T-cell (primary cell): ENCODE measurements at places on chromosomes 5 and 9. TPM values are rescaled to one million over a fixed set of nuclear protein-coding genes. Genes with fewer than 3 reads are reported as not detected.

- H3K4me3 ChIP-seq = no peak overlapping the region
- H3K36me3 ChIP-seq = no peaks in the 10 kb centered on the region
- no peaks in the 10 kb centered on the region for H3K27me3 ChIP-seq
- H3K27ac ChIP-seq = no peak overlapping the region
- H3K4me1 ChIP-seq = no peaks in the 10 kb centered on the region
These were observed 19.1 kb downstream of the CYLC2 start for GRCh38 chr9:103014242-103014641.

DNA sequence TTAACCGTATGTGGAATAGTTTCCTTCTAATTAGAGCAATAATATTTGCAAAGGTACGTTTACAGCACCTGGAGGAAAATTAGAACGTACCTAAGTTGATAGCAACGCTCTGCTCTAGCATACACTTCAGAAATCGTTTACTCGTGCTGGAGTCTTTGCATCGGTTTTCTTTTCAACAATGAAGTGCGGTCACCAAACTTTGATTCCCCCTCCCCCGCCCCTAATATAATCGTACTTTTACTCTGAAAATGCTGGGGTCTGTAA is 506 bp downstream of the ADAMTS19 start:
- H3K36me3 ChIP-seq = no peaks in the 10 kb centered on the region
- DNase-seq = no peak
- H3K4me3 ChIP-seq = peak overlapping the region; percentile 47
- no peaks in the 10 kb centered on the region for H3K4me1 ChIP-seq

DNA sequence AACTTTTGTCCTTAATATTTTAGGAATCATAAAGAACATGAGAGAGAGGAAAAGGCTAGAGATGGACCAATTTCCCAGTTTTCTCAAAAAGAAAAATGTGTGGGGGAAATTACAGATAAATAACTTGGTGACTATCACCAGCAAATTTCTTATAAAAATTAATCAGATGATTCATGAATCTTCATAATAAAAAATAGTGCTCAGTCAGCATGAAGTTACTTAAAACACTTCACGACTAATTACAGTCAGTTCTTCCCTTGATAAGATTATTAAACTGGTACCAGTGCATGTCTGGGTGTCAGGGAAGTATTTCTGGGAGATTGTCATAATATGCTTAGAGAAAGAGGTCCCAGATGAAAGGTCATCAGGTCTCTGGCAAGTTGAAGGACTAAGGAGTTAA is 133.0 kb downstream of the SNCAIP start:
- H3K4me3 ChIP-seq = no peak overlapping the region
- H3K36me3 ChIP-seq = no peaks in the 10 kb centered on the region
- DNase-seq = no peak
- H3K27me3 ChIP-seq = no peaks in the 10 kb centered on the region
- no peaks in the 10 kb centered on the region for H3K4me1 ChIP-seq
- H3K27ac ChIP-seq = no peak overlapping the region

DNA sequence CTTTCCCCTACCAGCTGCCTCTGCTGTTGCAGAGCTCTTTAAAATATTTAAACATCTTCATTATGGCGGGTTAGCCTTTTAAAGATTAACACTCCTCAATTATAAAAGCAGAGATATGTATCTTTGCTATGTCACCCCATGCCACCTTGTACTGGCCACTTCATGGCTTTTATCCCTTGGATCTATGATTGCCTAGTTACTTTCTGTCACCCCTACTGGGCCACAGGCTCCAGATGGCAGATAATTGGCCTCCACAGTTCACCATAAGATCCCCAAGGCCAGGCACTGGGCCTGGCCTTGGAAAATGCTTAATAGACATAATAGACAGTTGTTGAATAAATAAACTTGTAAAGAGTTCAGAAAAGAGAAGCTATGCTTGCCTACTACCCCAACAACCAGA is 142.0 kb upstream of the SHB start:
- no peak overlapping the region for H3K4me3 ChIP-seq
- H3K36me3 ChIP-seq = no peaks in the 10 kb centered on the region
- DNase-seq = no peak
- no peaks in the 10 kb centered on the region for H3K4me1 ChIP-seq
- H3K27ac ChIP-seq = no peak overlapping the region

- no peaks in the 10 kb centered on the region for H3K36me3 ChIP-seq
- no peak overlapping the region for H3K27ac ChIP-seq
- no peaks in the 10 kb centered on the region for H3K4me1 ChIP-seq
- DNase-seq = no peak
These were observed 23.1 kb downstream of the NIM1K start for GRCh38 chr5:43215073-43215631.

GRCh38 chr5:65382582-65382981 is 99.1 kb downstream of the ADAMTS6 start:
- no peaks in the 10 kb centered on the region for H3K36me3 ChIP-seq
- H3K4me3 ChIP-seq = no peak overlapping the region
- DNase-seq = no peak
- H3K4me1 ChIP-seq = no peaks in the 10 kb centered on the region
- no peak overlapping the region for H3K27ac ChIP-seq

DNA sequence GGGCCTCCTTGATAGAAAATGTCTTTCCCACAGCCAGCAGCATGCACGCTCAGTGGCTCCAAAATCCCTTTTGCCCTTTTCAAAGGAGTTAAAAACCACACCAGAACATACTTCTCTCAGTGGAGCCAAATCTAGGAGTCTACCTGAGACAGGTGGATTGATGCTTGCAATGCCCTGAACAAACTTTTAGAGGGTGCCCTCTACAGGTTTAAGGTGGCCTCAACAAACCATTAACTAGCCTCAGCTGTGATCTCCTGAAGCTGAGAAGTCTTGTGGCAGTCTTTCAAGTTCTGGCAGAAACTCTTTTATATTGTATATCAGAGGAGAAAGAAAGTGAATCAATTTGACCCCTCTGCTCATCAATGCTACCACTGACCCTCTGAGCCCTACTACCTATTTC is 125.4 kb downstream of the MED27 start:
- H3K4me1 ChIP-seq = no peaks in the 10 kb centered on the region
- H3K36me3 ChIP-seq = no peaks in the 10 kb centered on the region
- H3K27me3 ChIP-seq = no peaks in the 10 kb centered on the region
- H3K4me3 ChIP-seq = no peak overlapping the region

- no peaks in the 10 kb centered on the region for H3K27me3 ChIP-seq
- no peak overlapping the region for H3K27ac ChIP-seq
- H3K4me1 ChIP-seq = no peaks in the 10 kb centered on the region
- DNase-seq = no peak
- H3K4me3 ChIP-seq = no peak overlapping the region
These were observed 9.7 kb upstream of the OBP2A start for GRCh38 chr9:135536216-135536615.

DNA sequence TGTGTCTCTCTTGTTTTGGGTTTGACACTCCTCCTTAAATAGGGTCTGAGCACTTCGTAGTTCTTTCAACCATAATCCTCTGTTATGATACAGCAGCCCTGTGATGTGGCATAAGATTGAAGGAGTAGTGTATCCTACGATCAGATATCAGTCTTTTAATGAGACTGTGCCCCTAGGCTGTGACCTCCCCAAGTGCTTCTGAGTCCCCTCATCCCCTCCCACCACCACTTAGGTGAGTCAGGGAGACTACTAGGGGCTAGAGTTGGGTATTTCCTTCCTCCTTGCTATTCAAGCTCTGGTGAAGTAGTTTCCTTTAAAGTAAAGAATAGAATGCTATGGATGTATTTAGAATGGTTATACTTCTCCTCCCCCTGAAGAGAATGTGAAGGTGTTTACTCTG is 637.2 kb upstream of the GRAMD2B start:
- H3K27me3 ChIP-seq = no peaks in the 10 kb centered on the region
- no peak for DNase-seq
- no peak overlapping the region for H3K4me3 ChIP-seq

- H3K27ac ChIP-seq = no peak overlapping the region
- DNase-seq = no peak
These were observed 36.0 kb upstream of the PITX1 start for GRCh38 chr5:135069895-135070657.

DNA sequence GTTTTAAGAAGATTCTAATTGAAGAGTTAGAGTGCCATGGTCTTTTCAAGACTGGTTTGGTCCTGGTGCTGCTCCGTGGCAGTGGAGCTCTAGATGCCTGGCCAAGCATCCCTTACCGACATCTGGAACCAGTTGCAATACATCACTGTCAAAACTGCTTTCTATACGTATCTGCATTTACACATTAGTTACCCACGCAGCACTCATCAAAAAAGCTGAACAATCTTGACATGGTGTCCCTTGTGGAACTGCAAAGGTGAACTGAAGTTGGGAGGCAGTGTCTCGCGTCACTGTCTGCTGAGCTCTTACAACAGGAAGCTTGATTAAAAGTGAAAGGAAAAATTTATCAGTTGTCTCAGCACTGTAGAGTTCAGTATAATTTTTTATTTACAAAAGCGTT is 82.6 kb downstream of the PBX3 start:
- peak overlapping the region; percentile 76 for H3K27ac ChIP-seq
- H3K4me3 ChIP-seq = peak overlapping the region; percentile 67
- no peaks in the 10 kb centered on the region for H3K36me3 ChIP-seq
- peaks cover 6% of the 10 kb centered on the region for H3K4me1 ChIP-seq

DNA sequence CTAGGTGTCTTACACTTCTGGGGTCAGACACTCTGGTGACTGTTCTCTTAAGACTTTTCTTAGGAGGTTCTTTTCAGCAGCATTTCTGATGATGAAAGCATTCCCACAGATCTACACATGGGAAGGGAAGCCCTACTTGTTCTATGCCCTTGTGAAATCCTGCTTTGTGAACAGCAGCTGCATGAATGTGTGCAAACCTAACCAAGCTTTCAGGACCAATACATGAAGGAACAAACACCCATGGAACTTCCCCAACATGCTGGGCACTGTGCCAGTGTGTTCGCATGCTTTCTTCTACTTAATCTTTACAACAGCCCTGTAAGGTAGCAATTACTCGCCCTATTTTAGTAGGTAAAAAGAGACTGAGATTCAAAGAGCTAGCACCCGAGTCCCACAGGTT is 439.9 kb upstream of the KLF4 start:
- H3K36me3 ChIP-seq = no peaks in the 10 kb centered on the region

GRCh38 chr5:60297658-60298057 is 402.3 kb downstream of the DEPDC1B start:
- H3K27me3 ChIP-seq = no peaks in the 10 kb centered on the region
- no peaks in the 10 kb centered on the region for H3K36me3 ChIP-seq
- H3K4me3 ChIP-seq = no peak overlapping the region
- no peak overlapping the region for H3K27ac ChIP-seq
- no peak for DNase-seq
- no peaks in the 10 kb centered on the region for H3K4me1 ChIP-seq

DNA sequence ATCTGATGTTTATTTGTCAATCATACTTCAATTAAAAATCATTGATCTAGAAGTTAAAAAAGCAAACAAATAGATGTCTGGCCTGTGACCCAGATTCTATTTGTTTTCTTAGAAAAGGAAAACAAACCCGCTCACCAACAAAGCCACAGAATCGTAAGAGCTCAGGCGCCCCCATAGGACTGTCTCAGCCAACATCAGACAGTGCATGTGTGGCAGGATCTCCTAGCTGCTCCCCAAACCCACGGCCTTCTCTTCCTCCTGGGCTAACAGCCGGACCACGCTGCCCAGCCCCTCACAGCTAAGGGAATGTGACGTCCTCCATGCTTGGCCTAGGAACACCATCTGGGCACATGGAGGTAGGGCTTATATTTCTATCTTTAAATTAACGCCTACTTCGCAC is 19.4 kb downstream of the OR2Y1 start:
- no peaks in the 10 kb centered on the region for H3K36me3 ChIP-seq
- DNase-seq = no peak
- H3K4me1 ChIP-seq = peaks cover 4% of the 10 kb centered on the region
- no peak overlapping the region for H3K27ac ChIP-seq
- H3K4me3 ChIP-seq = no peak overlapping the region

GRCh38 chr5:169590602-169591001 is 7.0 kb downstream of the SPDL1 start:
- no peak for DNase-seq
- no peak overlapping the region for H3K27ac ChIP-seq
- H3K4me3 ChIP-seq = no peak overlapping the region
- no peaks in the 10 kb centered on the region for H3K27me3 ChIP-seq
- H3K36me3 ChIP-seq = no peaks in the 10 kb centered on the region
- H3K4me1 ChIP-seq = no peaks in the 10 kb centered on the region

DNA sequence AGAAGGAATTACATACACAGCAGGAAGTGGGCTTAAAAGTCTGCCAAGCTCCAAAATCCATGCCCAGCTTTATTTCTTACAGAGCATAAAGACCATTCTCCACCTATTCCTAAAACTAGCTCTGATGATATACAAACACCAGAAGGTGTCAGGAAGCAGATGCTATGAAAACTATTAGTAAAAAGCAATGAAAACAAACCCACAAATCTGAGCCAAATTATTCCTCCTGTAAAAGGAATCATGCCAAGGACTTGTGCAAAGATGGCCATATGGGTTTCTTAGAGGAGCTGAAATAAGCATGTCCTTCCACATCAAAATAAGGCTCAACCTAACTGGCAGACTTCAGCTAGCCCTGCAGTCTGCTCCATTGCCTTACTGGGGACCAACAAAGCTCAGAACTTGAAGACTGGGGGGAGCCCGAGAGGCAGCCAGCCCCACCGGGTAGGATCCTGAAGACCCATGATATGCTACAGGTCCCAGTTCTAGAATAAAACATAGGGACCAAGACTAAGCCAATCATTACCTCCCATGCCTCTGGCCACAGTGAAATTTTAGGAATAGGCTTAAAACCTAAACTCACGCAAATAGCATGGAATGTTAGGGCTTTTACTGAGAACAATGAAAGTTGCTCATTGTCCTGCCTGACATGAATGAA is 42.8 kb upstream of the GABRP start:
- H3K4me3 ChIP-seq = no peak overlapping the region
- no peak overlapping the region for H3K27ac ChIP-seq
- peaks cover 4% of the 10 kb centered on the region for H3K27me3 ChIP-seq

GRCh38 chr5:141821430-141821925 is 56.7 kb downstream of the PCDH1 start:
- no peaks in the 10 kb centered on the region for H3K4me1 ChIP-seq
- peaks cover 18% of the 10 kb centered on the region for H3K27me3 ChIP-seq
- H3K27ac ChIP-seq = no peak overlapping the region
- no peak overlapping the region for H3K4me3 ChIP-seq
- no peak for DNase-seq

GRCh38 chr5:147479949-147480348 is 29.9 kb downstream of the DPYSL3 start:
- H3K4me3 ChIP-seq = no peak overlapping the region
- no peaks in the 10 kb centered on the region for H3K4me1 ChIP-seq
- no peaks in the 10 kb centered on the region for H3K27me3 ChIP-seq
- H3K27ac ChIP-seq = no peak overlapping the region
- DNase-seq = no peak

MRPL50 gene
- 8.3 TPM for total RNA-seq

MRRF gene
- total RNA-seq = 31.5 TPM

- H3K27me3 ChIP-seq = peaks cover 4% of the 10 kb centered on the region
- peaks cover 34% of the 10 kb centered on the region for H3K4me1 ChIP-seq
- H3K36me3 ChIP-seq = peaks cover 4% of the 10 kb centered on the region
- DNase-seq = peak; percentile 75
These were observed 544 bp downstream of the NPM1 start for GRCh38 chr5:171387970-171388815.

GRCh38 chr9:137162505-137163364 is 7.1 kb downstream of the LRRC26 start:
- no peak overlapping the region for H3K27ac ChIP-seq
- no peak overlapping the region for H3K4me3 ChIP-seq
- H3K36me3 ChIP-seq = no peaks in the 10 kb centered on the region
- peaks cover 3% of the 10 kb centered on the region for H3K4me1 ChIP-seq

- DNase-seq = peak; percentile 84
- H3K4me1 ChIP-seq = peaks cover 27% of the 10 kb centered on the region
- H3K27ac ChIP-seq = peak within 1 kb of the TSS; percentile 73
- H3K27me3 ChIP-seq = no peaks in the 10 kb centered on the region
These were observed at the start of gene CDK7 for GRCh38 chr5:69234457-69235268. TSS of gene CDK7 (plus strand) at chr5:69234886. CDS start at chr5:69234976, 90 bp downstream.
